ENCODE measurements at places on chromosomes 7 and 10.
A peak's percentile ranks its signal among the peaks of the same experiment; 100 is the strongest.

DNA sequence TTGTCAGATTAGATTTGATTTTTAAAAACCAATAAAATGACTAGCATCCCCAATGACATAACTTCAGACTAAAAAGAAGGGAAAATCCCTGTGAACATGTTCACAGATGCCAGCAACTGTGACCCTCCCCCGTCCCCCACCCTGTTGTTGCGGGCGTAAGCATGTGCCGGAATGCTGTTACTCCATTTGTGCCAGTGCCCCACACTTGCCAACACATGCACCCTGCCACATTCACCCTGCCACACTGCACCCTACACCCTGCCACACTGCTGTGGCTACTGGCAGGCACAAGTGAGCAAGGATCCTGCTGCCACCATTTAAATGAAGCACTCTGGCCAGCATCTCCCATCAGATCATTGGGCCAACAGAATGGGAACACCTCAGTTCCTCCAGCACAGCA lies 540.2 kb downstream of the GRID1 start:
- DNase-seq, result no peak

DNA sequence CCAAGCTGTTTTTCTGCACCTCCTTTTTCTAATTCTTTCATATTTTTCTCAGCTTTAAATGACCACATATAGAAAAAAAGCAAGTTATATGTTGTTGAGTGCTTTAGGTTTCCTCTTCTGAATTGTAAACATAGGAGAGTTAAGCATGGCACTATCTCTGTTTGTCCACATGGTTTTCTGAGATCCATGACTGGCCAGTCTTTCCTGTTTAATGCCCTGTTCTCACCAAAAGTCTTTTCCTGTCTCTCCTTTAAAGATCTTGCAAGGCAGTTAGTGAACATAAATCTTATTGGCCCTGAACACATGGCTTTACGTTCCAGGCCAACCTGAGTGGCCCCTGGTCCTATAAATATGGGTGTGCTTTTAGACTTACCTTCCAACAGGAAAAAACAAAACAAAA lies 19.4 kb downstream of the TRPV5 start:
- no peak for DNase-seq

GRCh38 chr7:115135146-115135545 lies 213.3 kb downstream of the MDFIC start:
- DNase-seq, result no peak

GRCh38 chr10:121113385-121113696 lies 262.2 kb downstream of the WDR11 start:
- DNase-seq, result no peak

- DNase-seq, result no peak
Measured at GRCh38 chr10:124619195-124619594, 125.0 kb downstream of the FAM53B start.

- no peak for DNase-seq
Measured at GRCh38 chr7:93160410-93160809, 12.2 kb upstream of the SAMD9L start.

GRCh38 chr10:48506147-48506917 lies 98.5 kb downstream of the ARHGAP22 start:
- no peak for DNase-seq

GRCh38 chr7:116259871-116260440 lies 49.6 kb downstream of the TES start:
- DNase-seq, result no peak

GRCh38 chr7:102992938-102993717 lies 80.3 kb downstream of the LRRC17 start:
- no peak for DNase-seq

- DNase-seq, result no peak
Measured at GRCh38 chr10:78454123-78454645, 420.5 kb downstream of the RPS24 start.

DNA sequence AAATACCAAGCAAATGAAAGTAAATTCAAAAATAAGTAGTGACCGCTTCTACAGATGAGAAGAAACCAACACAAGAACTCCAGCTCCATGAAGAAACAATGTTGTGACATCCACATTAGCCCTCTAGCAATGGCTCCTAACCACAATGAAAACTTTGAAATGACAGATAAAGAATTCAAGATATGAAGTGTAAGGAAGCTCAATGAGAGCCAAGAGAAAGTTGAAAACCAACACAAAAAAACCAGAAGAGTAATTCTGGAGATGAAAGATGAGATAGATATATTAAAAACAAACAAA lies 68.2 kb upstream of the DDC start:
- DNase-seq, result no peak

DNA sequence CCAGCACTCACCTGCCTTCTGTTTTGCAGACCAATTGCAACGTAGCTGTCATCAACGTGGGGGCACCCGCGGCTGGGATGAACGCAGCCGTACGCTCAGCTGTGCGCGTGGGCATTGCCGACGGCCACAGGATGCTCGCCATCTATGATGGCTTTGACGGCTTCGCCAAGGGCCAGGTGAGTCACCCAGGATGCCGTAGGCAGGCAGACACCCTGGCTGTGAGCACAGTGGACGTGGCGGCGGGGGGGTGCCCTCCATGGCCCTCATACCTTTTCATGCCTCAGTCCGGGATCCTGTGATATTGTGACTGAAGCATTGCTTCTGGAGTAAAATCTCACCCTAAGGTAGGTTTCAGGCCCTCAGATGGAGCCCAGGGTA lies 46.0 kb downstream of the PFKP start:
- DNase-seq, result no peak

- DNase-seq, result no peak
Measured at GRCh38 chr7:96833676-96834453, 124.2 kb upstream of the SEM1 start.

- DNase-seq, result no peak
Measured at GRCh38 chr10:132155723-132156381, 30.9 kb upstream of the DPYSL4 start.

- DNase-seq, result no peak
Measured at GRCh38 chr10:29807163-29807806, 172.5 kb upstream of the SVIL start.

DNA sequence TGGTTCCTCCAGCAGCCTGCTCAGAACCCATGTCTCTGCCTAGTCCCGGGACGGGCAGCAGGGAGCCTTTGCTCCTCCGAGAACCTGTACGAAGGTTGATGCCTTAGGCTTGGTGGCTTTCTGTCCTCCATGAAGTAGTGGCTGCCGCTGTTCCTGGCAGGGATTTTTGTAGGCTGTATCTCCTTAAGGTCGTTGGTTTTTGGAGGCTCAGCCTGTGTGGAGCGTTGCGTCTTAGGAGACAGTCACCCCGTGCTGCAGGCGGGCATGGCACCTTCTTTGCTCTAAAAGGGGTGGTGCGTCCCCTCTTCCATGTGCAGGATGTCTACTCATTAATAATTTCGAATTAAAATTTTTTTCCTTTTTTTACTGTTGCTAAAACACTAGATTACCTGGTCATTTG lies 92.5 kb downstream of the TRRAP start:
- DNase-seq, result no peak

DNA sequence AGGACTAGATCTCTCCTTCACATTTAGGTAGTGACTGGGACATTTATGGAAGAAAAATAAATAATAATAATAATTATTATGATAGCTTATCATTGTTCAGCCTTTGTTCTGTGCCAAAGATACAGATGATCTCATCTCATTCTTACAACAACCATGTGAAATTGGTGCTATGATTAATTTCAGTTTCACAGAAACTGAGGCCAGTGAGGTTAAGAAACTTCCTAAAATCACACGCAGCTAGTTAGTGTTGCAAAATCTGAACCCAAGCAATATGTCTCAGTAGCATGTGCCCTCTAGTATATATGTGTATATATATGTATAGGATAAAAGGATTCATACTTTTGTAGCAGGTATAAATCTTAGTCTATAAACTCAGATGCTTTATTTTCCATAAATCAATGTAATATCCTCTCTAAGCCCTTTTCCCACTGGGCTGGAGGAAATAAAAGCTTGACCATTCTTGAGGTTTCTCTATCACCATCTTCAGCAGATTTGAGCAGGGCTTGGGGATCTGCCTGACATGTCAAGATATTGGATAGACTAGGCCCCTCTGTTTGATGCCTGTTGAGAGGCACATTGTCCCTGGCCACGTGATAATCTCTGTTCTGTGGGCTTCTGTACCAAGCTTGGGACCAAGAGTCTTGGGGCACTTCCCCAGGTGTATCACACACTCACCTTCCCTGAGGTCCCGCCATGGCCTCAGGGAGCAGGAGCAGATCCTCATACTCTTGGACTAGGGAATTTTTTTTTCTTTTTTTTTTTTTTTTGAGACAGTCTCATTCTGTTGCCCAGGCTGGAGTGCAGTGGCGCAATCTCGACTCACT lies 172.6 kb upstream of the NRP1 start:
- DNase-seq, result no peak

GRCh38 chr7:38229386-38229785 lies 44.0 kb downstream of the TARP start:
- no peak for DNase-seq

- DNase-seq, result no peak
Measured at GRCh38 chr10:87942884-87943527, 79.6 kb downstream of the PTEN start.

GRCh38 chr7:33300131-33300530 lies 170.8 kb downstream of the BBS9 start:
- no peak for DNase-seq

GRCh38 chr7:124688991-124689390 lies 76.6 kb downstream of the GPR37 start:
- no peak for DNase-seq

GRCh38 chr10:52956861-52957260 lies 184.3 kb upstream of the MBL2 start:
- DNase-seq, result no peak

DNA sequence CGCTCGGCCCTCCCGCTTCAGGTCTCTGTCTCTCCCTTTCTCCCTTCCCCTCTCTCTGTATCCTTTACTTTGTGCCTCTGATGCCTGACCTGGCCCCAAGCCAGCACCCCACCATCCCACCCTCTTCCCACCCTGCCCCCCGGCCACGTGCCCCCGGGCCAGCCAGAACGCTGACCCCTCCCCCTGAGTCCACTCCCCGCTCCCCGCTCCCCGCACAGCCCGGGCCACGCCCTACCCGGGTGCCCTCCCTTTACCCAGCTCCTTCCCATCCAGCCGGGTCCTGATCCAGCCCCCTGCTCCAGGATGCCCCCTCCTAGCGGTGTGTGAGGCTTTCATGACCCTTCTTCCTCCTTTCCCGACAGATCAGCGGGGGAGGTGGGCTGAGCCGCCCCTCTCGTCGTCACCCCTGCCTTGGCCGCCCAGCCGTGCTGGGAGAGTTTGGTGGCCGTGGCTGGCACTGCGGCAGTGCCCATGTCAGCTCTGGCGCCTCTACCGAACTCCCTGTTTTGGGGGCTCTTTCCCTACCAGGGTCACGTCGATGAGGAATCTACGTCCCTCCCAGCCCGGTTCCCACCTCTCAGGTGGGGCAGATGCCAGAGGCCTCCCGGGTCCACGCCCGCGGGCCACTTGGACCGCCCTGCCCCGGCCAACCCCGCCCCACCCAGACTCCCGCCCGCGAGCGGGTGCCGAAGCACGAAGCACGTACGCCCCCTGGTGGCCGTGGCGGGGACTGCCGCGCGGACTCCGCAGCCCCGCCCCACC lies 127.4 kb downstream of the UBE2H start:
- DNase-seq, result peak; percentile 92

- DNase-seq, result no peak
Measured at GRCh38 chr10:15858861-15859281, 1.4 kb downstream of the MINDY3 start.

GRCh38 chr7:38432671-38433070 lies 159.2 kb upstream of the TARP start:
- DNase-seq, result no peak

- DNase-seq, result no peak
Measured at GRCh38 chr7:140005754-140006503, 56.8 kb downstream of the PARP12 start.

DNA sequence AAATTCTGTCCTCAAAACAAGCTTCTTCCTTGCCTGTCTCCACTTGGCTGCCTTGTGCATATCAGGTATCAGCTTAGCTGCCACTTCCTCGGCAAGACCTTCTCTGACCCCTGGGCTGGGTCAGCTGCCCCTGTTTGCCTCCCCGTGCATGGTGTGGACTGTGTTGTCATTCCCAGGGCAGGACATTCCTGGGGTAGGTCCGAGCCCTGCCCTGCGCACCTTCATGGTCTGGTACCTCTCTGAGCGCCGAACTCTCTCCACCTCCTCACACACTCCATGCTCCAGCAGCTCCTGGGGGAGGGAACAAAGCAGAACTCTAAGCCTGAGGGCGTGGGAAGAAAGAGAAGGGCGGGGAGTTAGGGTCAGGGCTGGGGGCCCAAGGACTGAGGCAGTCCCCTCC lies 3.8 kb downstream of the POLM start:
- no peak for DNase-seq

- DNase-seq, result no peak
Measured at GRCh38 chr10:48634198-48634983, 29.5 kb upstream of the ARHGAP22 start.

DNA sequence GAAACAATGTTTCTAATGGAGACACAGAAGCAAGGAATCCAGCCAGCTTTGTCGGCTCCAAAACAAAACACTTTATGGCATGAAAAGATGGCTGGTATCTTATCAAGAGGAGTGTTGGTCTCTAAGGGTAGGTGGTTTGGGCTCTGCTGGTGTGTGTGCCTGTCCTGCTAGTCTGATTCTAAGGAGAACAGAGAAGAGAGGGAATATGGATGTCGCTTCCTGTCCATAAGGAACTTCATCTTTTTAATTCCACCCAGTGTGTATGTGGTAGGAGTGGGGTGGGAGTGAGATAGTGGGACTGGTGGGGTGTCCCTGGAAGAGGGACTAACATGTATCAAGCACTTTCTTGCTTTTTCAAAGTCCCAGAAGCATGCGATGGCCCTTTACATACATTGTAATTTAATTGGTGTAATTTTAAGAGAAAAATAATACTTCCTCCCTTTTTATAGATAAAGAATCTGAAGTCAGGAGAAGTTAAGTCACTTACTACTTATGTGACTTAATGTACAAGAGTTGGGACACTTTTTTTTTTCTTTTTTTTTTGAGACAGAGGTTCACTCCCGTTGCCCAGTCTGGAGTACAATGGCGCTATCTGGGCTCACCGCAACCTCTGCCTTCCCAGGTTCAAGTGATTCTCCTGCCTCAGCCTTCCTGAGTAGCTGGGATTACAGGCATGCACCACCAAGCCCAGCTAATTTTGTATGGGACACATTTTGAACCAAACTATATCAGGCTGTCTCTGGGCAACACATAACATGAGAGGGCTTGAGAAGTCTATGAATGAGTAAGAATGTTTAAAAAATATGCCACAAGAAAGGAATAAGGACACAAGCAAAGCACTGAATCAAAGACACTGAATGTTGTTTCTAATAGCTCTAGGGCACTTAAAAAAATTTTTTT lies 18.8 kb downstream of the NT5C3A start:
- no peak for DNase-seq

DNA sequence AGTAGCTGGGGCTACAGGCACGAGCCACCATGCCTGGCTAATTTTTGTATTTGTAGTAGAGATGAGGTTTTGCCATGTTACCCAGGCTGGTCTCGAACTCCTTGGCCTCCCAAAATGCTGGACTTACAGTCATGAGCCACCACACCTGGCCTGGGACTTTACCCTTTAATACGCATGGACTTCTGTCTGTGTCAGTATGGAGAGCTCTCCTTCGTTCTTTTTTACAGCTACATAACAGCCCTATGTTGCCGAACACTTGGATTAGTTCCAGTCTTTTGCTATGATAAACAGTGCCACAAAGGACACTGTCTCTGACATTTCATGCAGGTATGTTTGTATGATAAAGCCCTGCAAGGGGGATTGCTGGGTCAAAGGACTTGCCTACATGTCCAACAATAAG lies 10.9 kb upstream of the OAT start:
- no peak for DNase-seq

All from stimulated activated CD4-positive, alpha-beta T cell treated with anti-CD3 and anti-CD28 coated beads, Interleukin-1b, Interleukin-23, amount 100 ng/mL, for 4 hours (primary cell).